ENCODE measurements at places on chromosomes 7 and 10. TPM values are rescaled to one million over a fixed set of nuclear protein-coding genes. Genes with fewer than 3 reads are reported as not detected.
A peak's percentile ranks its signal among the peaks of the same experiment; 100 is the strongest.

The ABCB8 gene
- total RNA-seq = 36.0 TPM

The BPGM gene
- 21.2 TPM for total RNA-seq

The UFSP1 gene
- 3.4 TPM for total RNA-seq

The PLEKHS1 gene
- 0.41 TPM for total RNA-seq

The FOXP2 gene
- 8.0 TPM for total RNA-seq

The LRRTM3 gene
- total RNA-seq = 0.22 TPM

The MTURN gene
- total RNA-seq = 80.1 TPM

The BICC1 gene
- 136 TPM for total RNA-seq

The MYOZ1 gene
- total RNA-seq = 3.5 TPM

The STEAP1B gene
- 0.79 TPM for total RNA-seq

GRCh38 chr10:13724484-13724883 is 137.7 kb downstream of the PRPF18 start:
- peaks cover 7% of the 10 kb centered on the region for H3K4me1 ChIP-seq
- H3K27me3 ChIP-seq = no peaks in the 10 kb centered on the region
- no peak for DNase-seq
- no peak overlapping the region for H3K4me3 ChIP-seq
- peak overlapping the region; percentile 41 for H3K27ac ChIP-seq
- no peaks in the 10 kb centered on the region for H3K36me3 ChIP-seq

DNA sequence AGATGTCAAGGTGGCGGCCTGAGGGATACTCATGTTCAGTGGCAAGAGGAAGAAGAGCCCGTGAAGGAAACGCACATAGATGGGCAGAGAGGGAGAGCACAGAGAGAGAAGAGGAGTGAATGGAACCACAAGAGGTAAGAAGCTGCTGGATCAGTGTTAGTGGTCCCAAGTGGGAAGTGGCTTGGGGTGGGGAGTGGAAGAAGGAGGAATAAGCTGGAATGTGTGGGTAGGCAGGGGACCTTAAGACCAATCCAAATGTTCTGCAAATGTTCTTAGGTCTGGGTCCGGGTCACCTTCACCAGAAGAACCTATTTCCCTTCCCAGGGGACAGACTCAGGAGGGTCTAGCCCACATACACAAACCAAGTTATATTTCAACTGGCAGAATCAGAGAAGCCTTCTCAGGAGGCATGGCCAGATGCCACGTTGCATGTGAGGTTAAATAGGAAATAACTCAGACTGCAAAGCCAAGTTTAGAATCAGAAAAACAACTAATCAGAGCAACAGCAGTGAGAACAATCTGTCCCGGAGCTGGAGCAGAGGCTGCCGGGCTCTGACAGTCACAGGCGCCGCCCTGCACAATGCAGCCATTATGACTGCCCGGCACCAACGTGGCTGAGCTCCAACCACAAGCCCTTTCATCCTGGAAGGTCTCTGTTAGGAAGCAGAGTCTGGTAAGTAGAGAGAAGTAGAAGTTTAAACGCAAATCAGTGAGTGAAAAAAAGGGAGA is 78.6 kb upstream of the ARMC3 start:
- peaks cover 5% of the 10 kb centered on the region for H3K4me1 ChIP-seq
- DNase-seq = no peak
- no peaks in the 10 kb centered on the region for H3K27me3 ChIP-seq
- H3K4me3 ChIP-seq = peak overlapping the region; percentile 26
- peak overlapping the region; percentile 68 for H3K27ac ChIP-seq
- H3K36me3 ChIP-seq = no peaks in the 10 kb centered on the region

DNA sequence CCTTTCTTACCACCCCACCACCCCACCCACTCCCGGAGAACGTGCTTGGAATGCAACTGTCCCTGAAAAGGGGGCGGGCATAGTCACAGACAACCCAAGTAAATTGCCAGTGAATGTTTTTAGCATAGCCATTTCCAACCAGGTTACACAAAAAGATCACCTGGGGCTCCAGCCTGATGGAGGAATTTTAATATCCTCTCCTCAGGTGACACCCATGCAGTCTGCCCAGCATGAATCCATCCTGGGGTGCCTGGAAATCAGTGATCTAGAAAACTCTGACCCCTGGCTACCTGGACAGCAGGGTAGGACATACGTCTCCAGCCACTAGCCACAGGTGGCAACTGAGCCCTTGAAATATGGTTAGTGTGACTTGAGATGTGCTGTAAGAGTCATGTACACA is 61.1 kb downstream of the SORBS1 start:
- no peaks in the 10 kb centered on the region for H3K36me3 ChIP-seq
- no peak overlapping the region for H3K4me3 ChIP-seq
- no peaks in the 10 kb centered on the region for H3K4me1 ChIP-seq
- no peak overlapping the region for H3K27ac ChIP-seq
- no peak for DNase-seq
- H3K27me3 ChIP-seq = no peaks in the 10 kb centered on the region

GRCh38 chr10:90930971-90931871 is 10.3 kb upstream of the ANKRD1 start:
- no peaks in the 10 kb centered on the region for H3K4me1 ChIP-seq
- H3K36me3 ChIP-seq = no peaks in the 10 kb centered on the region
- peak overlapping the region; percentile 58 for H3K27ac ChIP-seq
- peak; percentile 90 for DNase-seq
- H3K27me3 ChIP-seq = no peaks in the 10 kb centered on the region
- no peak overlapping the region for H3K4me3 ChIP-seq

DNA sequence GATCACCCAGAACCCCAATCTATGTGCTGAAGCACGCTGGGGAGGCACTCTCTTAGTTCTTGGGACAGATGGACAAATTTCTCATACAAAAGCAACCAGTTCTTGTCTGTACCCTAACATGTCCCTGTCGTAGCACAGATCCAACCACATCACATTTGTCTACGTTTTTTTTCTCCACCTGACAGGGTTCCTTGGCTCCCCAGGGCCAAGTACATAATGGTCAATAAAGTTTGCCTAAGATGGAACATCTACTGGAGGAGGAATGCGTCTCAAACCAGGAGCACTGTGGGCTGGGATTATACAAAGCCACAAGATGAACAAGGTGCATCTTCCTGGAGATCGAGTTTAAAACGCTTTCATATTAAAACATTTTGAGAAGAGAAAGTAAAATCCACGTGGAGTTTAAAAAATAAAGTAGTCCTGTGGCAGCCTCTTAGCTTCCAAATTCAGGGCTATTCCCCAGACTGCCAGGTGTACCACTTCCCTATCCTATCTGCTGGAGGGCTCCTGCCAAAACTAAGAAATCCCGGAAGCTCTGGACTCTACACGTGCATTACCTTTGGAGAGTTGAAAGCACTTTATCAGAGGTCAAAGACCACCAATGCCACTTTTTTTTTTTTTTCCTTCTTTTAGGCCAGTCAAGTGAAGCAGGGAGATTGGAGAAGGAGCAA is 1.4 kb downstream of the TMEM243 start:
- peaks cover 24% of the 10 kb centered on the region for H3K4me1 ChIP-seq
- no peaks in the 10 kb centered on the region for H3K36me3 ChIP-seq
- no peak for DNase-seq
- H3K4me3 ChIP-seq = peak overlapping the region; percentile 88
- H3K27me3 ChIP-seq = no peaks in the 10 kb centered on the region
- H3K27ac ChIP-seq = no peak overlapping the region

DNA sequence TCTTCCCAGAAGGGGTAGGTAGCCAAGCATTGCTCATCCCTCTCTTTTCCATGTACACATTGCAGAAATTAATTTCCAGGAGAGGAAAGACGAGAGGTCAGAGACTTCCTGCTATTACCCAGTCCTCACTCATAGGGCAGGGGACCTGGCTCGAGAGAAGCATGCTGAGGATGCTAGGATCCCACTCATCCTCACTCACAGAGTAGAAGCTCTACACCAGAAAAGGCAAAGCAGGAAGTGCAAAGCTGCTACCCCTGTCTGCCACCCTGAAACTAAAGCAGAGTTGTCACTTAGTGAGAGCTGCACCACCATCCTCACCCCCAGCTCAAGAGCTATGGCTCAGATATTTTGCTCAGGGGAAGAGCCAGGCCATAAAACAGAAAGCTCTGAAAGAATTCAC is 9.9 kb downstream of the OR9A2 start:
- no peak overlapping the region for H3K4me3 ChIP-seq
- no peak overlapping the region for H3K27ac ChIP-seq
- no peak for DNase-seq
- no peaks in the 10 kb centered on the region for H3K36me3 ChIP-seq

DNA sequence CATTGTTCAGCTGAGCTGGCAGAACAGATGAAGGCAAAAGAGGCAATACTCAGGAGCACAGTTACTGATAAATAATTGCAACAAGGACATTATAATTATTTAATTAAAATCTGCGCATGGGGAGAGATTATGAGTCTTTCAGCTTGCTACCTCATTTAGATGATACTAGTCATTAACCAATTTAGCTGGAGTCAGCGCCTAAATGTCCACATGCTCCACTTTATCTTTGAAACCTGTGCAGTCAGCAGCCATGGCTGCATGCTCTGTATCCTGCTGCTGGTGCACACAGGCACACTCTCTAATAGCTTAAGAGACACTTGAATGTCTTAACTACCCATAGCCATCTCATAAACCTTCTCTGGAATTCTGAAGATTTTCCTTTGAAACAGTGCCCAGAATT is 196.8 kb downstream of the PPP1R3A start:
- H3K4me1 ChIP-seq = no peaks in the 10 kb centered on the region
- DNase-seq = no peak
- H3K27me3 ChIP-seq = no peaks in the 10 kb centered on the region
- no peak overlapping the region for H3K27ac ChIP-seq
- no peak overlapping the region for H3K4me3 ChIP-seq

DNA sequence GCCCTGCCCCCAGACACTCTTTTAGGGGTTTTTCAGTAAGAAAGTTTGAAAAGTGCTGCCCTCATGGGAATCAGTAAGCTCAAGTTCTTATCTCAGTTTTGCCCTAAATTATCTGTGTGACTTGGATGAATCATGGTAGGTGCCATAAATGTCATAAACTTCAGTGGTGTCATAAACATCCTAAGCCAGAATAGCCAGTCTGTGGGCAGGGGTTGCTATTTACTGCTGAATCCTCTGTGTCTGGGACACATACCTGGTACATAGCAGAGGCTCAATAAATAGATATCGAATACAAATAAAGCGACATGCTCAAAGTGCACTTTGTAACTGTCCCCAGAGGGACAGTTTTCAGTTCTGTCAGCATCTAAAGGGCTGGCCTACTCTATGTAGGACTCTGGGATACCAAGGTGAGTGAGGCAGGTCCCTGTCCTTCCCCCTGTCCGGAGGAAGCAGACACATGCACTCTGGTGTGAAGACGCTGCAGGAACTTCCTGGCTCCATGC is 502.1 kb downstream of the RPS24 start:
- DNase-seq = no peak
- H3K27ac ChIP-seq = no peak overlapping the region
- H3K4me3 ChIP-seq = no peak overlapping the region
- H3K27me3 ChIP-seq = no peaks in the 10 kb centered on the region

GRCh38 chr7:112204499-112205342 is 1.5 kb downstream of the DOCK4 start:
- no peaks in the 10 kb centered on the region for H3K27me3 ChIP-seq
- no peaks in the 10 kb centered on the region for H3K36me3 ChIP-seq
- DNase-seq = no peak
- H3K4me1 ChIP-seq = no peaks in the 10 kb centered on the region
- H3K27ac ChIP-seq = peak overlapping the region; percentile 88
- H3K4me3 ChIP-seq = peak overlapping the region; percentile 95

GRCh38 chr7:96085953-96086352 is 235.9 kb downstream of the SLC25A13 start:
- H3K4me3 ChIP-seq = no peak overlapping the region
- H3K27me3 ChIP-seq = no peaks in the 10 kb centered on the region
- no peak overlapping the region for H3K27ac ChIP-seq

DNA sequence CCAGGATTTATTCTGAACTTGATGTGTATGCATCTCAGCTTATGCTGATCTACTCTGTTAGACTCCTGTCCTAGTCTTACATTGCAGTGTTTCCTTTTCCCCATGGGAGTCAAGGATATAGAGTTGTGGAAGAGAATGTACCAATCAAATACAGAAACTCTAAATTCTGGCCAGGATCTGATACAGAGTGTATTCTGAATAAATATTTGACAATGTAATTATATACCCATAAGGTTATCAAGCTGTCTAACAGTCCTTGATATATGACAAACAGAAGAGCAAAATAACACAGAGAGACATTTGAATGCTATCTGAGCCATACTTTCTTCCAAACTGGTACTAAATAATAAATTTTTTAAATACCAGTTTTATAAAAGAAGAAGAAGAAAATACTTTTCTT is 116.8 kb downstream of the ETV1 start:
- H3K27me3 ChIP-seq = no peaks in the 10 kb centered on the region
- no peak overlapping the region for H3K27ac ChIP-seq
- no peak overlapping the region for H3K4me3 ChIP-seq
- no peaks in the 10 kb centered on the region for H3K36me3 ChIP-seq
- no peak for DNase-seq

GRCh38 chr7:2313450-2314208 is 612 bp downstream of the SNX8 start:
- H3K27me3 ChIP-seq = no peaks in the 10 kb centered on the region
- peaks cover 6% of the 10 kb centered on the region for H3K4me1 ChIP-seq
- peak overlapping the region; percentile 79 for H3K4me3 ChIP-seq
- H3K36me3 ChIP-seq = no peaks in the 10 kb centered on the region

GRCh38 chr7:100895701-100895955 is at the start of gene ACHE:
TSS of gene ACHE (minus strand) at chr7:100895888. CDS start at chr7:100894232, 1,656 bp downstream.
- H3K36me3 ChIP-seq = no peaks in the 10 kb centered on the region
- H3K4me3 ChIP-seq = no peak within 1 kb of the TSS
- peaks cover 5% of the 10 kb centered on the region for H3K27me3 ChIP-seq
- no peak within 1 kb of the TSS for H3K27ac ChIP-seq
- no peak for DNase-seq

- H3K4me3 ChIP-seq = peak overlapping the region; percentile 30
- H3K36me3 ChIP-seq = no peaks in the 10 kb centered on the region
- H3K27me3 ChIP-seq = no peaks in the 10 kb centered on the region
- peak overlapping the region; percentile 81 for H3K27ac ChIP-seq
- DNase-seq = peak; percentile 72
- no peaks in the 10 kb centered on the region for H3K4me1 ChIP-seq
Measured at GRCh38 chr10:30583778-30584415, 45.7 kb downstream of the LYZL2 start.

GRCh38 chr10:14309593-14309992 is 21.1 kb downstream of the FRMD4A start:
- no peak overlapping the region for H3K4me3 ChIP-seq
- no peaks in the 10 kb centered on the region for H3K36me3 ChIP-seq
- DNase-seq = no peak
- no peak overlapping the region for H3K27ac ChIP-seq
- H3K27me3 ChIP-seq = no peaks in the 10 kb centered on the region
- H3K4me1 ChIP-seq = no peaks in the 10 kb centered on the region

DNA sequence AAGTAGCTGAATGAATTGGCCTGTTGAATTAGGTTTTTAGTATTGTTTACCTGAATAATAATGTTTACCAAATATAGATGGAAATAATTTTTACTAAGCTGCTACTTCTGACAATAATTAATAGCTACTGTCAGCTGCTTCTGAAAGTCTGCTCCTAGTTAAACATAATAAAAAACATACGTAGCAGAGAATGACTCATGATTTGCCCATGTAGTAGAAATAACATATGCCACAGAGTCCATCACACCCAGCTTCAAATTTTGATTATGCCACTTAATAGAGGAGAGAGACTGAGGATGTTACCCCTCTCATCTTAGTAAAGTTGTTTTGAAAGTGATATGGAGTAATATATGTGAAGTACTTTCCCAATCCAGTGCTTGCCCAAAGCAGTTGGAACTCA is 57.6 kb upstream of the MDFIC start:
- no peaks in the 10 kb centered on the region for H3K27me3 ChIP-seq
- H3K27ac ChIP-seq = no peak overlapping the region
- H3K4me3 ChIP-seq = no peak overlapping the region
- no peaks in the 10 kb centered on the region for H3K36me3 ChIP-seq
- DNase-seq = no peak

- H3K4me3 ChIP-seq = no peak overlapping the region
- H3K27ac ChIP-seq = no peak overlapping the region
- no peak for DNase-seq
- no peaks in the 10 kb centered on the region for H3K36me3 ChIP-seq
- no peaks in the 10 kb centered on the region for H3K4me1 ChIP-seq
Measured at GRCh38 chr7:21947946-21948345, 2.2 kb upstream of the CDCA7L start.

Measured in kidney (tissue), 22 donors.